ENCODE measurements at places on chromosomes 1 and 21.

DNA sequence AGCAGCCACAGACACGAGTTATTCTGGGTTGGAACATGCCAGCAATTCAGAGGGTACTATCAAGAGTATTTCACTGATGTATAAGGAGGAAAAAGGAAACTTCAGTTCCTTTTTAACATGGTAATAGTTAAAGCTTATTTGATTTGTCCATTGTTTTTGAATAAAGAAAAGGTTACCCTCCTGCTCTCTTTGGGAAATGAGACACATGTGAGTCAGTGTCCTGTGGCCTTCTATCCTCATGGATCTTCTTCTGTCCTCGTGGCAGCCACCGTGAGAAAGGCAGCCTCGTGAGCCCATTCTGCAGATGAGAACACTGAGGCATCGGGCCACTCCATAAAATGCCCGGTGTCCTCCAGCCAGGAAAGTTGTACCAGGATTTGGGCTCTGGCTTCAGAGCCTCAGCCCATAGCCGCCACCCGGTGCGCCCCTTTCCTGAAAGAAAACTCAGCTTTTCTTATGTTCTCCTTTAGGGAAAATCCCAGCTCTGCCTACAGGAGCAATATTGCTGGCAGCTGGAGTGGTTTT lies 24.8 kb downstream of the KCNAB2 start:
- DNase-seq = no peak

- DNase-seq = no peak
Measured at GRCh38 chr1:231757101-231757404, 130.5 kb downstream of the DISC1 start.

DNA sequence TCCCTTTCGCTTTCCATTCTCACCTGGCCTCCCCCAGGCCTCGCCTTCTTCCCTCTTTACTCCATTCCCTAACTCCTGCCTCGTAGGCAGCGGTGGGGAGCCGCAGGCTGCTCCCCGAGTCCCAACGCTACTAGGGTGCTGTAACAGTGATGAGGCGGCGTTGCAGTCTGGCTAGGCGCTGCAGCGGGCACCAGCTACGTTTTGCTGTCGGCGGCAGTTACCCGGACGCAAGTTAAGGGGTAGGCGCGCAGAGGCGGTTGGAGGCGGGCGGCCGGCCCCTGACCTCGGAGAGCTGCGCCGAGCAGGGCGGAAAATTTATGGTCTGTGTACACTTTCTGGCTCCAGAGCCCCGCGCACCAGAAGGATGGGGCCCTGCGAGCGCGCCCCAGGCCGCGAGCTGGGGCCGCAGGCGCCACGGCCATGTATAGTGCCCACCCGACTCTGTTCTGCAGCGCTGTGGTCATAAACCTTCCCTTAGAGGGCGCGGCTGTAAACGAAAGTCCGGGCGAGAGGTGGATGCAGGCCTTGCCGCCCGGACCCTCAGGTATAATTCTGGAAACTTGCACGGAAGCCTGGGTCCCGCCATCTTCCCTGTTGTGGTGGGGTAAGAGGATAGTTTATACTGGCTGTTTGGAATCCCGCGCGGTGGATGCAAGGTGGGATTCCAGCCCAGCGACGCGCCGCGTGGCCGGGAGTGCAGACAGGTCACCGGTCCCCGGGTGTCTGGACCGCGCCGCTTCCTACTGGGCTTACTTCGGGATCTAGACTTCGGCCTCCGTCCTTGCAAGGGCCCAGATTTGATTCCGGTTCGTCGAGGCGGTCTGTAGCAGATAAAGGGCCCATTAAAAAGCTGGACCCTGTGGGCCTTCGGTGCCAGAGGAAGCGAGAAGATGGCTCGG lies 15.0 kb downstream of the HLX start:
- DNase-seq = no peak

DNA sequence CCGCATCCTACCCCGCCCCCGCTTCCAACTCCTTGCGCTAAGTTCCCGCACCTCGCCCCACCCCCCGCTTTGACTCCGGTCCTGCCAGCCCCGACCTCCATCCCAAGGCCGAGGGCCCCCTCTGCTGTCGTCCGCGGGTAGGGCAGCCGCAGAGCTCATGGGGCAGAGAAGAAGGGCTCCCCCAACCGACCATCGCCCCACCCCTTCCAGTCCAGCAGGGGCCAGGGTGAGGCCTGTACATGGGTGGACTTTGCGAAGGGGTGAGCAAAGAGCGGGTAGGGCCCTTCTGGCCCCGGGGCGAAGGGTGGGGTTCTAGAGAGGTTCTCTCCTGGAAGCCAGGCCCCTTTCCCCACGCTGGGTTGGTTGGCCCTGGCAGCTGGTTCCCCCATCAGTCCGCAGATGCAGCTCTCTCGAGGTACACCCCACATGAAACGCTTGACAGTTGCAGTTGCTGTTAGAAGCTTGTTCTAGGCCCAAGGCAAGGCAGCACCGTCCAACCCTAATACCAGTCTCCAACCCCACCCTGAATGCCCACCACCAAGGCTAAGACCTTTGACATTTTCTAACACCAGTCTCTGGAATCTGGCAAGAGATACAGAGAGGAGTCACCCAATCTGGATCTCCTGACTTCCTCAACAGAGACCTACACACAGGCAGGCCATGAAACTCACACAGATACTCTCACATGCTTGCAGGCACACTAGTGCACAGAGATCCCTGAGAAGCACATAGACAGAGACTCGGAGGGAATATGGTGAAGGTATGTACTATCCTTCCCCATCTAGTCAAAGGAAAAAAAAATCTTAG lies 25.3 kb upstream of the ADGRB2 start:
- no peak for DNase-seq

GRCh38 chr1:66489151-66489550 lies 44.8 kb upstream of the SGIP1 start:
- DNase-seq = no peak

DNA sequence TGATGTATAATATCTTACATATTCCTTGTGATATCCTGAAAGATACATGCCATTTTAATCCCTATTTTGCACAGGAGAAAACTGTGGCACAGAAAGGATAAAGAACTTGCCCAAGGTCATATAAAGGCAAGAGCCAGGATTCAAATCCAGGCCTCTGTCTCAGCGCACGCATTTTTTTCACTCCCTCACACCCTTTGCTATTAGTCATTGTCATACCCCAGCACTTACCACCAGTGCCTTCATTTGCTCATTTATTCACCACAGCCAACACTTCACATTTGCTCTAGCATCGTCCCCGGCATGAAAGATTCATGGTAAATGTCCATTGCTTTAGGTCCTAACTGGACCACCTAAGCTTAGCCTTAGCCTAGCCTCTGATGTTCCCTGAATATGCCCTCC lies 14.2 kb downstream of the ALX3 start:
- DNase-seq = no peak

GRCh38 chr1:63903947-63904610 lies 130.3 kb downstream of the ROR1 start:
- DNase-seq = no peak

- no peak for DNase-seq
Measured at GRCh38 chr1:247437551-247438505, 20.1 kb downstream of the OR2B11 start.

DNA sequence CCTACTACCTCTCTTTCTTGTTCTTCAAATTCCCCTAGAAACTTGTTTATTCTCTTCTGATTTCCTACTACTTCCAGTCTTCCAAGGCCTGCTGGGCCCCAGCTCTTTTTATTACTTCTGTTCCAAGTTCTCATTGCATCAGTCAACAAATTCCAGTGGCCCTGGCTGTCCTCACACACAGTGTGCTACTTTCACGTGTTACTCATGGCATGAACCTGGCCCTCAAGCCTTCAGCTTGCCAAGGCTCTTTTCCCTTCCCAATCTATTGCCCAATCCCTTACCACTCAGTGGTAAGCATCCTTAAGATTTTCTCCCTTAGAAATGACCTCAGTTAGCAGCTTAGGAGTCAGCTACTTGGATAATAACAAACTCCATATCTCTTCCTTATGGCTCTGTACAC lies 613.5 kb downstream of the LMO4 start:
- DNase-seq = peak; percentile 71

GRCh38 chr21:40567501-40567900 lies 279.5 kb downstream of the DSCAM start:
- DNase-seq = no peak

GRCh38 chr1:64595871-64596515 lies 126.1 kb downstream of the CACHD1 start:
- no peak for DNase-seq

GRCh38 chr1:94326329-94326728 lies 88.9 kb upstream of the ARHGAP29 start:
- DNase-seq = no peak

- DNase-seq = no peak
Measured at GRCh38 chr1:179921981-179922872, 32.4 kb upstream of the CEP350 start.

GRCh38 chr1:113605146-113605545 lies 154.1 kb downstream of the PHTF1 start:
- peak; percentile 17 for DNase-seq

DNA sequence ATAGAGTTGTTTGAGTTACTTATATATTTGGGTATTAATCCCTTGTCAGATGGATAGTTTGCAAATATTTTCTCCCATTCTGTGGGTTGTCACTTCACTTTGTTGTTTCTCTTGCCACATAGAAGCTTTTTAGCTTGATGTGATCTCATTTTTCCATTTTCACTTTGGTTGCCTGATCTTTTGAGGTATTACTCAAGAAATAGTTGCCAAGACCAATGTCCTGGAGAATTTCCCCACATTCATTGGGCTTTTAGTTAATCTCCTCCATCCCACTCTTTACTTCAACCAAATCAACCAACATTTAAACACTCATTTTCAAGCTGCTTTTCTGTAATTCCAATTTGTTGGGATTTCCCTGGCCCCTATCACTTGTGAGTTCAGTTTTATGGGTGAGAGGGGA lies 69.0 kb downstream of the LEPR start:
- no peak for DNase-seq

DNA sequence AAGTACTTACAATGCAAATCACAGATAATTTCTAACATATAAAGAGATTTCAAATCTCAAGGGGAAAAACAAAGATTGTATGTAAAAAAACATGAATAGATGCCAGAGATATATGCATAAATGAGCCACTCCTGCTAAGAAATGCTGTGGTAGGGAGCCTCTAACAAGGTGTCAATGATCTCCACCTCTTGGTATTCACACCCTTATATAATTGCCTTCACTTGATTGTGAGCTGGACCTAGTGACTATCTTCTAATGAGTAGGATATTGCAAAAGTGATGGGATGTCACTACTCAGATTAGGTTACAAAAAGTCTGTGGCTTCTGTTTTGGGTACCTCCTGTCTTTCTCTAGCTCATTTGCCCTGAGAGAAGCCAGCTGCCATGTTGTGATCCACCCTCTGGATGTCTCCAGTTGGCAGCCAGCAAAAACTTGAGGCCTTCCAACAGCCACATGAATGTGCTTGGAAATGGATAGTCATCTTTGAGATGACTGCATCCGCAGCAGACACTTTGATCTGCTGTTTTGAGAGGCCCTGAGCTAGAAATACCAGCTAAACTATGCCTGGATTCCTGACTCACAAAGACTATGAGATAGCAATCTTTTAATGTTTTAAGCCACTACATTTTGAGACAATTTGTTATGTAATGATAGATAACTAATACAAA lies 196.1 kb upstream of the FGGY start:
- no peak for DNase-seq

GRCh38 chr1:176559878-176560277 lies 96.9 kb downstream of the PAPPA2 start:
- peak; percentile 14 for DNase-seq

- no peak for DNase-seq
Measured at GRCh38 chr1:41361495-41362356, 492 bp downstream of the FOXO6 start.

GRCh38 chr1:37434292-37435225 lies 39.8 kb upstream of the ZC3H12A start:
- DNase-seq = no peak

GRCh38 chr1:51410568-51411460 lies 80.5 kb upstream of the TTC39A start:
- no peak for DNase-seq

DNA sequence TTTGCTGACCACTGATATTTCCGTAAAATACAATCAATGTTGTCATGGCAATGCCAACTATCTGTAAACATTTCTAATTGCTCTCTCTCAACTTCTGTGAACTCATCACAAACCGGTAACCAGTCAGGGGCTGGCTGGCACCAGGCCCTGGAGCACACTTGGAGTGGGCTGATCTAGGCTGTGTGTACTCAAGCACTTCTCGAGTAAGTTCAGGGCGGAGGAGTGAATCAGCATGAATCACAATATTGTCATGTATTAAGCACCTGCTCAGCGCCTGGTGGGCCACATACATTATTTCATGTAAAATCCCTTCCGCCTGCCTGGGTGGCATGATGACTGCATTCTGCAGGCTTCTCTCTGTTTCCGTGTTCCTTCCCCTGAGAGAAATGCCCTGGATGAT lies 212.4 kb downstream of the FOXD2 start:
- DNase-seq = no peak

DNA sequence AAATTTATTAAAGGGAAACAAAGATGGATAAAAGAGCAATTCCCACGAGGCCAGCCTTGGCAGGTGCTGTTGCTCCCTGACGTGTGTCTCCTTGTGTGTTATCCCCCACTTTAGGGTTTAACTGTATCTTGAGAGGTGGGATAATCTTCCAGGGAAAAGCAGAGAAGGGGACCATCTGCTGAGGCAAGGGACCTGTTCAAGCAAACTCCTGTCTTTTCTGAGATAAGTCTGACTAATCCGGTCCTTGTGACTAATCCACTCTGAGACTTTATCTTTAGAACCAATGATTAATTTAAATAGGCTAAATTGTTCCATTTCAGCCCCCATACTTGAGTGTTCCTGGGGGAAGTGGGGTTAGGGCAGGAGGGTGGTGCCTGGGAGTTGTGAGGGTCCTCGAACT lies 163.6 kb downstream of the CAMTA1 start:
- DNase-seq = no peak

DNA sequence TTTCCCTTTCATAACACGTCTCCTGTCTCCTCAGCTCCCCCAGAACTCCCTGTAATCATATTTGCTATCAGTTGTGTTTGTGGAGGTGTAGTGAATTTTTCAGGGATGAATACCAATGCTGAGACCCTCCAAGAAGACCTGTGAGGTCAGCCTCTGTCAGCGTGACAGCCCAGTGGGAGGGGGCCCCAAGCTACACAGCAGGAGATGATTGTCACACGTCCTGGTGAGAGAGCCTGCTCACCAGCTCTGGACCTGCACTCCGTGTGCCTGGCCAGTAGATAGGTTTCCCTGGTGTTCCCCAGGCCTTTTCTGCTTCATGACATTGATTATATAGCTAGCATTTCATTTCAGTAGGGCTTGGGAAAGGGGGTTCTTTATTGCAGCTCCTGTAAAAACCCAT lies 421.5 kb downstream of the KIF26B start:
- DNase-seq = no peak

- no peak for DNase-seq
Measured at GRCh38 chr1:236070753-236071152, 5.9 kb upstream of the NID1 start.

GRCh38 chr1:1364266-1364665 lies 5.9 kb upstream of the MXRA8 start:
- no peak for DNase-seq

GRCh38 chr1:99069146-99069545 lies 64.5 kb upstream of the PLPPR5 start:
- DNase-seq = no peak

DNA sequence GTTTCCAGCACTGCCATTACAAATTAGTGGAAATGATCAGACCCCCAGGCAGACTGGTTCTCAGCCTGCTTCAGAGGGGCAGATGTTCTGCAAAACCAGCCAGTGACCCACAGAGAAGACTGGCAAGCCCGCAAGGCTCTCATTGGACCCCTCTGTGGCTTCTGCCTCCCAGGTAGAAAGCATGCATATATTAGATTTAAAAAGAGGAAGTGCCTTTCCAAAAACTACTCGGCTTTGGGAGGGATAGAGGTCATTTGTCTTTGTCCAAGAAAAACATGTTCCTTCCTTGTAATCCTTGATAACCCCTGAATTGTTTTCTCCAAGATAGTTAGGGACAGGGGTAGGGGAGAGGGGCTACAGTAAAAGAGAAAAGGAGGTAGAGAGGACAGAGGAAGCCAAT lies 11.8 kb downstream of the HIVEP3 start:
- DNase-seq = no peak

Measured in GM04503 (cell line).